NCI-H1417 treated with DMSO at 0.1 percent for 48 hours (cell line): ENCODE measurements at places on chromosomes 7 and 10.

DNA sequence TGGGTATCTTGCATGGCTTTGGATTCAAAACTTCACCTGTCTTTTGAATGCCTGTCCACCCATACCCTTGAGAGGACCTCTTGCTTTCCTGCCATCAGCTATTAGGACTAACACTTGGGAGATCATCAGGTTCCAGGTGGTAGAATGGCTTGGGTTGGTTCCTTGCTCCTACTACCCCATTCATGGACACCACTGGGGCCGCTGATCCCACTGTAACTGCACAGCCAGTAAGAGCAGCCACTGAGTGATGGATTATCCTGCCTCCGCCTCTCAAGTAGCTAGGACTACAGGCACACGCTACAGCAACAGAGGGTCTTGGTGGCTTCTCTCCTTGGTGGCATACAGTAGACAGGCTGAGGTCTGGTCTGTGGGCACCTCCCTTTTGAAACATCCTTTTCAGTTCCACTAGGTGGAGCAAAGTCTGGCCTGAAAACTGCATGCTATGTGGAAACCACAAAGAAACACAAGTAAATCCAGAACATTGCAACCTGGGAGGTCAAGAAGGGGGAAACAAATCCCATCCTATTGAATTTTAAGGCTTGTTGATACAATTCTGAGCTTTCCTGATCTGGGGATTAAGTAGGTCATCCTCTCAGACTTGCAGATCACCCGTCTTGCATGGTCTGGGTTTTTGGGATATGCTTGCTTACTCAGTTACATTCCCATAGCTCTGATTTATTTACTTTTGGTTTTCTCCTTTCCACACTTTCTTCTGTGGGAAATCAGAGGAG is 9.4 kb downstream of the WBP1L start:
- DNase-seq: no peak

GRCh38 chr10:112225771-112226438 is 42.3 kb upstream of the GPAM start:
- DNase-seq: no peak

DNA sequence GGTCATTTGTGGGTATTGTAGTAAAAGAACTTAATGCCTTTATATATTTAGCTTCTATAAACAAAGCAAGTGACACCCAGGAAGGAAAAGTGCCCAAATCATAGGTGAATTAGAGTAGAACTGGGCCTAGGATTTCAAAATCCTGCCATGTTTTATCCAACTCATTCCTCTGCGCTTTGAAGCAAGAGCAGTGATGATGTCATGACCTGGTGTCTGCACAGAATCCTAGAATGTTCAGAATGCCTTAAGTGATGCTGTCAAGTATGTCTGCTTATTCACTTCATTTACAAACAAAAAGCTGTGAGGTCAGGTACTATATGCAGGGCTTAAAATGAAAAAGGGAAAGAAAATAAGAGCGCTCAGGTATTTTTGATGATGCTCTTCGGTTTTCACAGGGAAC is 737.2 kb upstream of the ANKRD30A start:
- no peak for DNase-seq

GRCh38 chr10:49111320-49111698 is 4.0 kb downstream of the VSTM4 start:
- DNase-seq: no peak

DNA sequence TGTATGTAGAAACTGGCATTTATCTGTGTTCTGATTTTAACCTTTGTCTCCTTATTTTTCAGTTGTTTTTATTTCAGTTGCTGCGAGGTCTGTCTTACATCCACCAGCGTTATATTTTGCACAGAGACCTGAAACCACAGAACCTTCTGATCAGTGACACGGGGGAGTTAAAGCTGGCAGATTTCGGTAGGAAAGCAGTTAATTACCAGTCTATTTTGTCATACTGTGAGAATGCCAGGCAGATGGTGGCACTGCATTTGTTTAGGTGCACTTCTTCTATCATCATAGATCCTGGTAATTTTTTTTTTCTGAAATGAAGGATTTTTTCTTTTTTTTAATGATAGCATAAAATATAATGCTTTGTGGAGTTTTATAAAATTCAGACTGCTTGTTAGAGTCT is 321.4 kb downstream of the CDK14 start:
- no peak for DNase-seq

DNA sequence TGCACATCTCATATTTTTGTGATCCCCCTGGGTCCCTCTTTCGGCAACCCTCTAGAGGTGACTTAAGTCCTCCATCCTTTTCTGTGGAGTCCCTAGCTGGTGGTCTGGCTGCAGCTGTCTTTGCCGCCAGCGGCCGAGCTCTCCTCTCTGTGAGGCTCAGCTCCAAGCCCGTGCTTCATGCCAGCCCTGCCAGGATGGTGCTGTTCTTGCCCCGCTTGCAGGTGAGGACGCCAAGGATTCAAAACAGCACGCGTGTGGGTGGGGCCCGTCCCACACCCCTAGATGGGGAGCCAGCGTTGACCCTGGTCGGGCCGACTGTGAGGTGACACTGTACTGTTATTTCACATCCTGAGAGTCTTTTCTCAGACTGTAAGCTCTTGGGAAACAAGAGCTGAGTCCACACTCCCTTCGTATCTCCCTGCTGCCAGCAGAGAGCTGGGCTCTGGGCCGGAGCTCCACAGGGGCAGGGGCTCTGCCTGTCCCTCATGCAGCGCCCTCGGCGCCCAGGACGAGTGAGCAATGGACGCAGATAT is 36.6 kb upstream of the GJD4 start:
- DNase-seq: no peak

- no peak for DNase-seq
Measured at GRCh38 chr10:69957886-69958555, 94.6 kb upstream of the MACROH2A2 start.

- no peak for DNase-seq
Measured at GRCh38 chr10:132243141-132243540, 56.4 kb downstream of the DPYSL4 start.

GRCh38 chr10:98994030-98994429 is 241.6 kb downstream of the HPSE2 start:
- no peak for DNase-seq

DNA sequence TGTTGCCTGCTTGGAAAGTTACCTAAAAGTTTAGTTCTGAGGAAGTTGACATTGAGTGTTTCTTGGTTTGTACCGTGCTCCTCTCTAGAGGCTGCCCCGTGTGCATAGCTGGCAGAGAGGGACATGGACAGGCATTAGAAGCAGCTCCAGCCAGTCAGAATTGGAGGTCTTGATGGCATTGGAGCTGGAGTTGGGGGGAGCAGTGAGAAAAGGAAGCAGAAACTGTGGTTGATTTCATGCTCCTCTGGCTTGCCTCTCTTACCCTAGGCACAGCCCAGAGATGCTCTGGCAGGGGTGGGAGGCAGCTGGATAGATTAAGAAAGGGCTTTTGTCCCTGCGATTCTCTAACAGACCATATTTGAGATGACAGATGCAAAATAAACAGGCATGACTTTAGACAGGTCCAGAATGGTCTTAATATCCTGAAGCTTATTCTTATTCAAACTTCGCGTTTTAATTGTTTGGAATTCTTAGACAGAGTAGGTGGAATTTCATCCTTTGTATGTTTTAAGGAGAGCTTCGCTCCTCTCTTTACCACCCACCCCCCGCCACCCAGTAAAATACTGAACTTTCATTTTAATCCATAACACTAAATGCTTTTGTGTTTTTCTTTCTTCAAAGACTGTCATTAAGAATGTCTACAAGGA is 73.5 kb upstream of the GLCCI1 start:
- DNase-seq: no peak
